ENCODE measurements at places on chromosomes 5 and 9.

GRCh38 chr5:157025093-157025698, 33.7 kb downstream of the HAVCR1 start:
- DNase-seq, result peak; percentile 80

GRCh38 chr9:16309469-16310271, 560.8 kb downstream of the BNC2 start:
- no peak for DNase-seq

GRCh38 chr9:127021664-127022363, 100.6 kb downstream of the ANGPTL2 start:
- no peak for DNase-seq

DNA sequence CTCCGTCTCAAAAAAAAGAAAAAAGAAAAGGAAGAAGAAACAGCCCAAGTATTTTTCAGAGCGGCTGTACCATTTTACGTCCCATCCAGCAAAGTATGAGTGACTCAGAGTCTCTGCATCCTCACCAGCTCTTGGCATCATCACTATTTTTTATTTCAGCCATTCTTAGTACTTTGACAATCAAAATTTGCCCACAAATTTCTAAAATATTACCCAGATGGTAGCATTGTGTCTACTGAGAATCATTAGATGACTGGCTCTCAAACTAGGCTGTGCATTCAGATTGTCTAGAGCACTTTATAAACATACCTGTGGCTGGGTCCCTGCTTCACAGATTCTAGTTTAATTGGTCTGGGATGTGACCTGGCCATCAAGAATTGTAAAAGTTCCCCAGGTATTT, 21.6 kb upstream of the MELK start:
- DNase-seq, result no peak

- no peak for DNase-seq
Measured at GRCh38 chr5:107554776-107555424, 115.8 kb downstream of the EFNA5 start.

- DNase-seq, result no peak
Measured at GRCh38 chr5:133425222-133425621, 187.1 kb downstream of the FSTL4 start.

DNA sequence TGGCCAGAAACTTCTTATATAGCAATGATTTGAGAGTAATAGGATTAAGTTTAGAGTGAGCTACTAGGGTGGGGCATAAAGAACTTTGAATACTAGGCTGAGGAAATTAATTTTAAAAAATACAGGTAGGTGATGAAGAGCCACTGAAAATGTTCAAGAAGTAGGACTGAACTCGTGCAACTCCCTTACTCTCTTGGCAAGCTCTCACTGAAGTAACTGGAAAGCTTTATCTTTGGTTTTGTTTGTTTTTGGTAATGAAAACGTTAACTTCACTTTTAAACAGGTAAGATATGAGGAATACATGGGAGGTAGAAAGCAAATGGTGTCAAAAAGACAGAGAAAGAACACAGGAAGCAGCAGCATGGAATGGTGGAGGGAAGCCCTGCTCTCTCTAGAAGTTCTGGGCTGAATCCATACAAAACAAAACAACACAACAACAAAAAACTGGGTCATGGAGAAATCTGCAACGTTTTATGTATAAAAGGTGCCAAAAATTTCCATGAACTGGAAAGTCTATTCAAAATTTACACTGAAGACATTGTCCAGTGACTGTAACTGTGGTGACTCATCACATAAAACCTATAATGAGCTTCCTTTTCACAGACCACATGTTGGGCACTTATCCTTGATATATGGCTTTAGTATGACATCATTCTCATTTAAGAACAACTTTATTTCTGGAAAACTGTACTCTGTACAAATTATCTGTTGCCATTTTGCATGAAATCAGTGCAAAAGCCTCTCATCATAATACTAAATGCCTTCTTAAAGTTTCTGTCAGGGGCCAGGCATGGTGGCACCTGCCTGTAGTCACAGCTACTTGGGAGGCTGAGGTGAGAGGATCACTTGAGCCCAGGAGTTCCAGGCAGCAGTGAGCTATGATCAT, 91.2 kb upstream of the CHD1 start:
- DNase-seq, result no peak

- no peak for DNase-seq
Measured at GRCh38 chr5:53362521-53362941, 117.9 kb upstream of the FST start.

GRCh38 chr5:59173578-59173977, 590.7 kb downstream of the RAB3C start:
- DNase-seq, result no peak

GRCh38 chr9:110650261-110650660, 18.3 kb upstream of the MUSK start:
- no peak for DNase-seq

- DNase-seq, result no peak
Measured at GRCh38 chr5:94244921-94245320, 373.5 kb downstream of the KIAA0825 start.

GRCh38 chr5:14168144-14168792, 25.1 kb downstream of the TRIO start:
- no peak for DNase-seq

- no peak for DNase-seq
Measured at GRCh38 chr9:107721705-107722245, 232.2 kb upstream of the KLF4 start.

DNA sequence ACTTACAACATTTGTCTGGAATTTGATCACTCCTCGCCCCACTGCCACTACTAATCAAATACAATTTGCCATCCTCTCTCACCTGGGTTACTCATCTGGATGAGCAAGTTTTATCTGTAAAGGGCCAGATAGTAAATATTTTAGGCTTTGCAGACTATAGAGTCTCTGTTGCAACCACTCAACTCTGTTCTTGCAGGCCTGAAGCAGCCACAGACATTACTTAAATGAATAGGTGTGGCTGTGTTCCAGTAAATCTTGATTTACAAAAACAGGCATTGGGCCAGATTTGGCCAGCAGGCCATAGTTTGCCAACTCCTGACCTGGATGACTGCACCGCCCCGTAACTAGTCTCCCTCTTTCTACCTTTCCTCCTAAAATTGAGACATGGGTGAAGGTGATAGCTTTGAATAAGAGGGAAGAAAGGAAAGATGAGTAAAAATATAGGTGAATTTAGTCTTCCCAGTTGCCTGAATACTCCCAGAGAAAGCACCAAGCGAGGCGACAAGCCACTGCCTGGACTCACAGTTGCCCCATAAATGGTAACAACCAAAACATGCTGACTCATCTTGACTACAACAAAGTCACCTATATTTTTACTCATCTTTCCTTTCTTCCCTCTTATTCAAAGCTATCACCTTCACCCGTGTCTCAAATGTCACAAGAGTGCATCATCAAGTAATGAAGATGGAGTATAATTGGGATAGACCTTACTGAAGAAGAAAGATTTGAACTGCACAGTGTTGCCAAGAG, 32.5 kb upstream of the SCAMP1 start:
- no peak for DNase-seq

- no peak for DNase-seq
Measured at GRCh38 chr9:132840980-132841379, 37.1 kb downstream of the AK8 start.

- no peak for DNase-seq
Measured at GRCh38 chr9:5321058-5321457, 16.5 kb upstream of the RLN2 start.

- no peak for DNase-seq
Measured at GRCh38 chr5:168159425-168159824, 132.0 kb upstream of the WWC1 start.

- no peak for DNase-seq
Measured at GRCh38 chr5:111670826-111671492, 86.0 kb downstream of the NREP start.

DNA sequence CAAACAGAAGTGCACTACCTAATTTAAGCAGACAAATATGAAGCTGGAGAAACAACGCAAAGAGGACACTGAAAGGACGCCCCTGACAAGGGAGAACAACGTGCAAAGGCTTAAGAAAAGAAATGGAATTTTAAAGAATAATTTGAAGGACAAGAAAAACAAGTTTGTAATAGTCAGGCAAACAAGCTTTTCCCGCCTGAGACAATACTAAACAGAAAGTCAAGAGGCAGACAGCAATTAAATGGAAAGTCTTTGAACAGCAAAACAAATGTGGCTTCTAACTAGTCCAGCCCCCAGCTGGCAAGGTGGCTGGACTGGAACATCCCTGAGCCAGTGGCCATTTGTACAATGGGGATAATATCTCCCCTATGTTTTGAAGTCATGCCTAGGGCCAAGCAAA, 63.3 kb downstream of the SIL1 start:
- no peak for DNase-seq

GRCh38 chr9:115756736-115757135, 396.9 kb upstream of the PAPPA start:
- no peak for DNase-seq

DNA sequence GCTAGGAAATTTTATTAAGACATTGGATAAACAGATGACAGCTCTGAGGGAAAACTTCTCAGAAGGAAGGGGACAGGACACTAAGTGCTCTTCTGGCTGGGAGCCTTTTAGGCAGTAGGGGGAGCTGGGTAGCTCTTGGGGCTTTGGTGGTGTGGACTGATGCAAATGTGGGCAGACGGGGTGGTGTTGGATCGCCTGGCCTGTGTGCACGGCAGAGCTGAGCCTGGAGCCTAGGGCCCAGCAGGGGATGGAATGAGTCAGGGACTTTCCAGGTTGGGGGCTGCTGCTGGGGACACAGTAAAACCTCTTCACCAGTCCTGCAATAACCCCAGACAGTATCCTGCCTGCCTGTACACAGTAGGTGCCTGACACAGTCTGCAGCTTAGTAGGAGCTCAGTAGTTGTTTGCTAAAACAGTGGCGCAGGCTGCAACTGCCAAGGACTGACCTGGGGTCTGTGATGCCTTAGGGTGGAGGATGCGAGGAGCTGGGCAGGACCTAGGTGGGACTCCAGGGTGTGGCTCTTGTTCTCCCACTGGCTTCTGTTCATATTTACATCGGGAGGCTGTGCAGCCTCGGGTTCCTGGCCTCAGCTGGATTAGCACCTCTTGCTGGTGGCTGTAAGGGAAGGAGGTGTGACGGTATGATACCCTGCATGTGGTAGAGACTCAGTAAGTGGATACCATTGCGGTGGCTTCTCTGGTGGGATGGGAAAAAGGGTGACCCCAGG, 83.8 kb downstream of the DAB2IP start:
- DNase-seq, result peak; percentile 11

DNA sequence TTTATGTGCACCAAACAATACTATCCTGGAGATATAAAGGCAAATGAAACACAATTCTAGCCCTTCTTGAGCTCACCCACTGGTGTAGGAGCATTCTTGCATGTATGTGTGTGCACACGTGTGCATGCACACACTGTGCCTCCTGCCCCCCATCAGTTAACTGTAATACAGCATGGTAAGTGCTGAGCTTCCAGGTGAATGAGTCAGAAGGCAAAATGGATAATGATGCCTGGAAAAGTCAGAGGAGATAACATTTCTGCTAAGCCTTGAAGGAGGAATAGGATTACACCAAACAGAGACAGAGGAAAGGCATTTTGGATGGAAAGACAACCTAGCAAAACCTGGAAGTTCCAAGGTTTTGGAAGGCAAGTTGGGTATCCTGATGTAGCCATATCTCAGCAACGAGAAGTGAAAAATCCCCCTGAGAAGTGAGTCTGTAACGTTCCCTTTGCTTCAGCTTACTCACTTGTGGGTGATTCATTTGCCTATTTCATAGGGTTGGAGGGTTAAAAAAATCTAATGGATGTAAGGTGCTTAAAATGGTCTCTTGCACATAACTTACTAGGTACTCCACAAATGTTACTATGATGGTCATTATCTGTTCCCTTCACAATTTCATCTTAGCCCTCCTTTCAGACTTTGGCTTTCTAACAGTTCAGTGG, 101.4 kb upstream of the STC2 start:
- no peak for DNase-seq

DNA sequence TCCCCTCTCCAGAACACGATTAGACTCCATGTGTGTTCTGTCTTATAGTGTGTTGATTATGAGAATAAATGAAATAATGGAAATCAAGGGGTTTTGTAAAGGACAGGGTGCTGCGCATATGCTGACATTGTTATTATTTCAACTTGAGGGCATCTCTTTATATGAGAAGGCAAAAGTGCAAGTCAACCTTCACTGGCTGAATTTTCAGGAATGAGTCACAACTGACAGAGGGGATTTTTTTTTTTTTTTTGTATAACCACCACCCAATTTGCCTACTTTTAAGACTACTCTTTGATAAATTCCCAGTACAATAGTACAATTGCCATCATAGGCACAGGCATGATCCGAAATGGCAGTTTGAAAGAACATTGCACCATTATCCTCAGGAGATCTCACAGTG, 419.2 kb upstream of the NMUR2 start:
- no peak for DNase-seq

- DNase-seq, result no peak
Measured at GRCh38 chr9:82090046-82090445, 101.5 kb downstream of the SPATA31D1 start.

- no peak for DNase-seq
Measured at GRCh38 chr5:16510098-16510497, 44.5 kb upstream of the ZNF622 start.

GRCh38 chr9:137589441-137590122, 730 bp downstream of the ZMYND19 start:
- peak; percentile 32 for DNase-seq

DNA sequence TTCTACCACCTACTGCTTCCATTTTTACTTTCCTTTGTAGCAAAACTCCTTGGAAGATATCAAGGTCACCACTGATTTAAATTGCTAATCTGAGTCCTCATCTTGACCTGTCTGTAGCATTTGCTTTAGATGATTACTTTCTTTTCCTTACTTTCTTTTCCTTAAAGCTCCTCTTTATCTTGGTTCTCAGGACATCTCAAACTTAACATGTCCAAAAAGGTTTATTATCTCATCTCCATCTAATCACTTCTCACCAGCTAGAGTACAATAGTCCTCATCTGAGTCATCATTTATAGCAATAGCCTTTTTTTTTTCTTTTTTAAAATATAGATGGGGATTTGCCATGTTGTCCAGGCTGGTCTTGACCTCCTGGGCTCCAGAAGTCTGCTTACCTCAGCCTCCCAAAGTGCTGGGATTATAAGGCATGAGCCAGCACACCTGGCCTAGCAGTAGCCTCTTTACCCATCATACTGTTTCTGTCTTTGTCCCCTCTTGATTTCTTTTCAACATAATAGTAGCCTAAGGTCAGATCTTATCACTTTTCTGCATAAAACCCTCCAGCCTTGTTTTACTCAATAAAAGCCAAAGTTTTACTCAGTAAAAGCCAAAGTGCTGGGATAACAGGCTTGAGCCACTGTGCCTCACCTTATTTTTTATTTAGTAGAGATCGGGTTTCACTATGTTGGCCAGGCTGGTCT, 32.9 kb upstream of the GPR21 start:
- no peak for DNase-seq

DNA sequence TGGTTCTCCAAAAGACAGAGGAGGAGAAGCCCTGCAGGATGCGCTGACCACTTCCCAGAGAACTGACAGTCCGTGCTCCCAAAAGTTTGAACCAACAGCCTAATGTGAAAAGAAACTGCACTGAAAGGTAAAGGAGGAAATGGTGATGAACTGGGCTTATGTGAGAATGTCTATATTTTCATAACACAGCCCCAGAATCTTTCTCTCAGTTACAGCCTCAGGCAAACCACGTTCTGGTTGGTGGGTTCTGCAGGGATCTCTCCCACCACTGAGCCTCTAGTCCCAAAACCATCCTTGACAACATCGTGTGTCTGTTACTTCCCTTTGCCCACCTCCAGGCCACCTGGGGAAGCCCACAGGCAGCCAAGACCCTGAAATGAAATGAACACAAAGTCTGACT, 23.9 kb downstream of the SPARC start:
- DNase-seq, result no peak
